Upper lobe of right lung (tissue), 1 donor: ENCODE measurements at places on chromosomes 13 and 19. TPM values are rescaled to one million over a fixed set of nuclear protein-coding genes. Genes with fewer than 3 reads are reported as not detected.

GRCh38 chr13:100944791-100945345, 270.3 kb upstream of the TMTC4 start:
- no peaks in the 10 kb centered on the region for H3K36me3 ChIP-seq
- DNase-seq = no peak
- H3K4me3 ChIP-seq = no peak overlapping the region
- H3K27me3 ChIP-seq = no peaks in the 10 kb centered on the region
- no peaks in the 10 kb centered on the region for H3K4me1 ChIP-seq

DNA sequence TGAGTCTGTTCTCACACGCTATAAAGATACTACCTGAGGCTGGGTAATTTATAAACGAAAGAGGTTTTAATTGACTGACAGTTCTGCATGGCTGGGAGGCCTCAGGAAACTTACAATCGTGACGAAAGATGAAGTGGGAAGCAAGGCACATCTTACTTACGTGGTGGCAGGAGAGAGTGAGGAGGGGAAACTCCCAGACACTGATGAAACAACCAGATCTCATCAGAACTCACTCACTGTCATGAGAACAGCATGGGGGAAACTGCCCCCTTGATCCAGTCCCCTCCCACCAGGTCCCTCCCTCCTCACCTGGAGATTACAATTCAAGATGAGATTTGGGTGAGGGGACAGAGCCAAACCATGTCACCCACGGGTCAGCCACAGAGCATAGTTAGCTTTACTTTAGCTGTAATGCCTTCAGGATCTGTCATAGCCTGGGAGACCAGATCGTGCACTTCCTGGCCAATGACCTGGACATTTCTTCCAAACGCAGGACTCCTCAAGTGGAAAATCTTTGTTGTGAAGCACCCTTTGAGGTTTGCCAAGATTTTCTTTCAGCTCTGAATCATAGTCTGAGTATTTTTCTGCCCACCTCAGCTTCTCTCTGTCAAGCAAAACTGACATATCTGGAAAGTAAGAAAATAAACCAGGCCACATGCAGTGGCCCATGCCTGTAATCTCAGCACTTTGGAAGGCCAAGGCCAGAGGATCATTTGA, 25.2 kb upstream of the HIF3A start:
- no peak for DNase-seq
- H3K27ac ChIP-seq = no peak overlapping the region
- peaks cover 37% of the 10 kb centered on the region for H3K27me3 ChIP-seq
- H3K4me1 ChIP-seq = no peaks in the 10 kb centered on the region
- no peak overlapping the region for H3K4me3 ChIP-seq
- H3K36me3 ChIP-seq = no peaks in the 10 kb centered on the region

DNA sequence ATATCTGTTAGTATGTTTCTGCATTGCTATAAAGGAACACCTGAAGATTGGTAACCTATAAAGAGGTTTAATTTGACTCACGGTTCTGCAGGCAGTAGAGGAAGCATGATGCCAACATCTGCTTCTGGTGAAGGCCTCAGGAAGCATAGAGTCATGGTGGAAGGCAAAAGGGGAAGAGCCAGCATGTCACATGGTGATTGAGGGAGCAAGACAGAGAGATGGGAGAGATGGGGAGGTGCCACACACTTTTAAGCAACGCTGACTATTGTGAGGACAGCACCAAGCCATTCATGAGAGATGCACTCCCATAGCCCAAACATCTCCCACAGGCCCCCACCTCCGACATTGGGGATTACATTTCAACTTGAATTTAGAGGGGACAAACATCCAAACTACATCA, 32.8 kb downstream of the COG6 start:
- no peaks in the 10 kb centered on the region for H3K4me1 ChIP-seq
- no peaks in the 10 kb centered on the region for H3K27me3 ChIP-seq
- H3K36me3 ChIP-seq = peaks cover 16% of the 10 kb centered on the region
- no peak overlapping the region for H3K27ac ChIP-seq
- no peak overlapping the region for H3K4me3 ChIP-seq
- DNase-seq = no peak

GRCh38 chr19:38385804-38386257, 2.0 kb downstream of the GGN start:
- H3K27me3 ChIP-seq = no peaks in the 10 kb centered on the region
- no peak overlapping the region for H3K27ac ChIP-seq
- no peak for DNase-seq
- H3K4me3 ChIP-seq = no peak overlapping the region
- peaks cover 33% of the 10 kb centered on the region for H3K36me3 ChIP-seq

DNA sequence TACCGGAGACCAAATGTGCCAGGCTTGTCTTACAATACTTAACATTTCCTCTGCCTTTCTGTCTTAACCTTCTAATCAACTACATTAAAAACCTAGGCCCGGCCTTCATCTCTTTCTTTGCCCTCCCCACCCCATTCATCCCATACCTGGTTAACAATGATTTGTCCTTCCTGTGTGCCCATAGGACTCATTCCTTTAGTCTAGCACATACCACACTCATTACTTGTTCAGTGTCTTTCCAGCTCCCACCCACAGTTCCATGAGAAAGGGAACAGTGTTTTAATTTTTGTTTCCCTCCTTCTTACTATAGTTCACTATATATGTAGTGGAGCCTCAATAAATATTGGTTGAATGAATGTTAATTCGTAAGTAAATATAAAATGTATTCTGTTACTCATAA, 2.4 kb downstream of the CLN5 start:
- peaks cover 22% of the 10 kb centered on the region for H3K4me1 ChIP-seq
- H3K4me3 ChIP-seq = no peak overlapping the region
- no peak for DNase-seq
- H3K27me3 ChIP-seq = no peaks in the 10 kb centered on the region
- peaks cover 34% of the 10 kb centered on the region for H3K36me3 ChIP-seq

GRCh38 chr19:56076498-56076897, 44.6 kb downstream of the ZNF787 start:
- no peaks in the 10 kb centered on the region for H3K36me3 ChIP-seq
- peaks cover 6% of the 10 kb centered on the region for H3K4me1 ChIP-seq
- no peak for DNase-seq
- H3K4me3 ChIP-seq = no peak overlapping the region
- no peaks in the 10 kb centered on the region for H3K27me3 ChIP-seq
- H3K27ac ChIP-seq = no peak overlapping the region

The KLK2 gene
- not detected for total RNA-seq

The ONECUT3 gene
- total RNA-seq = not detected

The GARIN5A gene
- 3.8 TPM for total RNA-seq

The PNMA8A gene
- total RNA-seq = 1.8 TPM

The RINL gene
- total RNA-seq = 12.0 TPM

The SHANK1 gene
- 0.35 TPM for total RNA-seq
